ENCODE measurements at places on chromosomes 7 and 10.

- DNase-seq = no peak
Observed at GRCh38 chr10:43204042-43204942, 62.6 kb downstream of the RASGEF1A start.

GRCh38 chr7:152341039-152341913 lies 94.5 kb downstream of the KMT2C start:
- DNase-seq = no peak

DNA sequence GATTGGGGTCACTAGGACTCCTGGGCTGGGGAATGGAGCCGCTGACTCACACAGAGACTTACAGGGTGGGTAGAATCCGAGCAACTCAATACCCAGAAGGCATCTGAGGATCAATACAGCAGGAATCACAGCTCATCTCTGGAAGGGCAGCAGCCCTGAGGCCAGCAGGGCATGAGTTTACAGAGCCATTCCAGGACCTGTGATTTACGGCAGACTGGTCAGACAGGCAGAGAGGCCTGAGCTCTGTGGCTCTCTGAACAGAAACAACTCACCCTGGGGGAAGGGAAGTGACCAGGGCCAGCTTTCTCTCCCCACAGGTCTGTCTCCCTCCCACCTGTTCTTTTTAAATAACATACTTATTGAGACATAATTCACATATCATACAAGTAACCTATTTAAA lies 88.2 kb upstream of the CXCL12 start:
- DNase-seq = no peak

GRCh38 chr10:13550802-13551201 lies 22.0 kb upstream of the BEND7 start:
- DNase-seq = no peak

DNA sequence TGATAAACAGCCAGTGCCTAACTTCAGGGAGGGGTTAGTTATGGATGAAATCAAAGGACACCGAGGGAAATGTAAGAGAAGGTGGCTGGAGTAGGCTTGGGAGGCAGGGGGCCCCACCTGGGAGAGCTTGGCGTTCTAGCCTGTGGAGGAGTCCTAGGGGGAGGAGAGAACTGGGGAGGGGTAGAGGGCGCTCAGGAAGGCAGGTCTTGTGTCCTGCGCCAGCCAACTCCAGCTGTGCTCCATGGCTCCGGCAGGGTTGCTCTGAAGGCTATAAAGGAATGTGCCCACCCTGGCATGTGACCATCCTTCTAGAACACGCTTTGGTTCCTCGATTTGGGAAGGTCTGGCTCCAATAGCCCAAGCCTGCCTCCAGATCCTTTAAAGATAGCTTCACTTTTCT lies 96.3 kb downstream of the SEC61G start:
- DNase-seq = no peak

DNA sequence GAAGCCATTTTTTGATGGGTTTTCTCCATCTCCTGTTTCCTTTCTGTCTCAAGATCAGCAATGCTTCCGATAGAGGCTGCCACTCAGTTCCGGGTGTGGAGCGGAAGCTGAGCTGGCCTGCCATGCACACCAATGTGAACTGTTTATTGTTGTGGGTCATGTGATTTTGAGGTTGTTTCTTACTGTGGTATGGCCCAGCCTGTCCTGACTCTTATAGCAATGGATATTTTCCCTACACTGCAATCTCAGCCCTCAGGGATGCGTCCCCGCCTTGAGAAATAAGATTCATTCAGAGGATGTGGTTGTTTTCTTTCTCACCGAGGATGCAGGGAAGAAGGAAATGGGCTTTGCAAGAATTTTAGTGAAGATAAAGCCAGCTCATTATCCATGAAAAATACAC lies 134.7 kb downstream of the PFKFB3 start:
- no peak for DNase-seq

DNA sequence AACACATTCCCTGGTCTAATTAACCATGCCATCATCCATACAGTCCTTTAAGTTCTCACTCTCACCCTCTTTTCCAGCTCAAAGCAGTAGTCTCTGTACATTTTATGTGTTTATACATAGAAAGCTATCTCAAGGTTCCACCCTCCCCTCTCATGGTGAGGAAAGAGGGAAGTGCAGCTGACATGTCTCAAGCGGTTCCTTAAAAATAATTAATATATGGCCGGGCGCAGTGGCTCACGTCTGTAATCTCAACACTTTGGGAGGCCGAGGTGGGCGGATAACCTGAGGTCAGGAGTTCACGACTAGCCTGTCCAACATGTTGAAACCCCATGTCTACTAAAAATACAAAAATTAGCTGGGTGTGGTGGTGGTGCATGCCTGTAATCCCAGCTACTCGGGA lies 36.7 kb downstream of the ZC3HAV1 start:
- DNase-seq = no peak

Data from CD8-positive, alpha-beta T cell (primary cell).